Activated CD4-positive, alpha-beta T cell treated with anti-CD3 and anti-CD28 coated beads, Interleukin-2, amount 10 ng/mL, durations not matched to agents 24 days and 14 days (primary cell): ENCODE measurements at places on chromosomes 11 and 22. TPM values are rescaled to one million over a fixed set of nuclear protein-coding genes. Genes with fewer than 3 reads are reported as not detected.

PHOX2A gene
- total RNA-seq = not detected in 2 replicates

OTOG gene
- not detected in 2 replicates for total RNA-seq

TRIM68 gene
- 8.7 and 11.3 TPM in 2 replicates for total RNA-seq

POLD4 gene
- total RNA-seq = 36.0 and 36.4 TPM in 2 replicates

SGSM1 gene
- 0.14 and 0.19 TPM in 2 replicates for total RNA-seq

LSP1 gene
- 303 and 322 TPM in 2 replicates for total RNA-seq

TANGO2 gene
- total RNA-seq = 27.1 and 31.5 TPM in 2 replicates

GRAMD1B gene
- total RNA-seq = 117 TPM in 2 replicates

KDM4E gene
- total RNA-seq = not detected in 2 replicates

TRPM5 gene
- total RNA-seq = not detected in 2 replicates

OR8D1 gene
- total RNA-seq = not detected in 2 replicates

MAPK11 gene
- total RNA-seq = 27.8 and 29.0 TPM in 2 replicates

VPREB1 gene
- total RNA-seq = not detected in 2 replicates

CASP1 gene
- 18.7 and 21.6 TPM in 2 replicates for total RNA-seq

PKDREJ gene
- not detected in 2 replicates for total RNA-seq

CDPF1 gene
- 10.4 and 10.6 TPM in 2 replicates for total RNA-seq

BEST1 gene
- 0.07 TPM in 1 of 2 replicates, not detected in the other for total RNA-seq

PIK3IP1 gene
- 12.4 TPM in 2 replicates for total RNA-seq

BID gene
- 17.8 and 18.0 TPM in 2 replicates for total RNA-seq

WNT7B gene
- total RNA-seq = not detected in 2 replicates

QSER1 gene
- total RNA-seq = 18.9 TPM in 2 replicates

UCP3 gene
- 2.9 and 3.6 TPM in 2 replicates for total RNA-seq

KRTAP5-9 gene
- total RNA-seq = not detected in 2 replicates

CNTN5 gene
- total RNA-seq = not detected in 2 replicates
